ENCODE measurements at places on chromosomes 11 and 22.

- no peak for DNase-seq
Observed at GRCh38 chr22:46353483-46354105, 18.1 kb downstream of the TRMU start.

DNA sequence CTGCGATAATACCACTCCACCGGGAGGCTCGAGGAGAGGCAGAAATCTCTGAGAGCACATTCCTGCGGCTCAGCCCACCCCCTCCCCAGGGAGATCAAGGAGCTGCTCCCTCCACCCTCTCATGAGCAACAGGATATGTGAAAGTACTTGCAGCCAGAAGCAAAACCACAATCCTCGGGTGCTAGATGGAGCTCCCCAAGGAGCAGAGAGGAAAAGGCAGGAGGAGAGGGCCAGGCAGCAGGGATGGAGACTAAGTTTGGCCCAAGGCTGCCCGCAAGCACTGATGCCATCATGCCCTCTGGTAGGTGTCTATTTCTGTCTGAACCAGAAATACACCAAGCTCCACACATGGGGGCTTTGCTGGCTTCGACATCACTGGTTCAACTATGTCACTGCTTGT lies 22.3 kb downstream of the VPS37C start:
- DNase-seq: no peak

DNA sequence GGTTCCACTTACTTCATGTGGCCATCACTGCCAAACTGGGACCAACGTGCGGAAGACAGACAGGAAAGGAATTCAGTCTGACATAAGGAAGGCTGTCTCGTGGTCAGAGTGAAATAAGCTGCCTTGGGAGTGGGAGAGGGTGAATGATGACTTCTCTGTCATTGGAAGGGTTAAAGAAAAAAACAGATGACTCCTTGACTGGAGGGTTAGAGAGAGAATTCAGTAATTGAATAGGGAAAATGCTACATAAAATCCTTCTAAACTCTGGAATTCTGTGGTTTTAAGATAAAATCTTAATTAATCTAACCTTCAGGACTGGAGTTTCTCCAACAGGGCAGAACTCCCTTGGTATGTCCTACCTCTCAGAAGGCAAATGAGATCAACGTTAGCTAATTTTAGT lies 33.8 kb downstream of the RAB30 start:
- no peak for DNase-seq

- no peak for DNase-seq
Observed at GRCh38 chr11:118640332-118641154, 33.1 kb downstream of the PHLDB1 start.

DNA sequence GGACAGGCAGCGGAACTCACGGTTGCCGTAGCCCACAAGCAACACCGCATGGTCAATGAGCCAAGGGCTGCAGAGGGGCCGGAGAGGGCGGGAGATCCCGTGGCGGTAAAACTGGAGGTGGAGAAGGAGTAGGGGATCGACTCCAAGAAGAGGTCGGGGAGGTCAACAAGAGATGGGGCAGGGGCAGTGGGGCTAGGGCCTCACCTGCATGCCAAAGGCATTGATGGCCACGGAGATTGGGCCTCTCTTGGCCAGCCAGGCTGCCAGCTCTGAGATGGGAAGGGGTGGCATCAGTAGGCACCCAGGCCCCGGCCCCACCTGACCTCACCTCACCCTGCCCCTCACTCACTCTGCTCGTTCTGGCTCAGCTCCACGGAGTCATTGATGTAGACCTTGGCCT lies 3.9 kb downstream of the CTSF start:
- DNase-seq: no peak

DNA sequence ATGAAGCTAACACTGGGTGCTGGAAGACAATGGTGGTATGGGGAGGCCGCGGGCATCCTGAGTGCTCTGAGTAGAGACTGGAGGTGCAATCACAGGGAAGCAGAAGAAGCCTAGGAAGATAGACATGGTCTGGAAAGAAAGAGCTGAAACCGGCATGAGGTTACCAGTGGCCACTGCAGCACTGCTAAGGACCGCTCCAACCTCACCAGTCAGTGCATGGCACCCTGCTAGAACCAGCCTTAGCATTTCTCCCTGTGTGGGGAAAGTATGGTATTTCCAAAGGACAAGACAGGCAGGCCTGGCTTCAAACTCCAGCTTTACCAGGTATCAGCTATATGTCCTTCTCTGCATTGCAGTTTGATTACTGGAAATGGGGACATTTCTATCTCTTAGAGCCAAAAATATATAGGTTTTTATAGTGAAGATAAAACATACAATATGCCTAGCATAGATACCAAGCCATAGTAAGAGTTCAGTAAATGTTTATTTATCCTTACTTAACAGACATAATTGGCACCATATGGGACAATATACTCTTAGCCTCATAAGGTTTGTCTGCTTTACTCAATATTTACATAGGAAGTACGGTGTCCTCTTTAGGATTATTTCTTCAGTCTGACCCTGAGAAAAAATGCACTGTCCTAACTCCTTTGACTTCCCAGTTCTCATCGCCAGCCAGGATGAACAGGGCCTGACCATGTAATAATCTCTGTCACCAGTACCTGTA lies 231.1 kb downstream of the TENM4 start:
- DNase-seq: no peak

DNA sequence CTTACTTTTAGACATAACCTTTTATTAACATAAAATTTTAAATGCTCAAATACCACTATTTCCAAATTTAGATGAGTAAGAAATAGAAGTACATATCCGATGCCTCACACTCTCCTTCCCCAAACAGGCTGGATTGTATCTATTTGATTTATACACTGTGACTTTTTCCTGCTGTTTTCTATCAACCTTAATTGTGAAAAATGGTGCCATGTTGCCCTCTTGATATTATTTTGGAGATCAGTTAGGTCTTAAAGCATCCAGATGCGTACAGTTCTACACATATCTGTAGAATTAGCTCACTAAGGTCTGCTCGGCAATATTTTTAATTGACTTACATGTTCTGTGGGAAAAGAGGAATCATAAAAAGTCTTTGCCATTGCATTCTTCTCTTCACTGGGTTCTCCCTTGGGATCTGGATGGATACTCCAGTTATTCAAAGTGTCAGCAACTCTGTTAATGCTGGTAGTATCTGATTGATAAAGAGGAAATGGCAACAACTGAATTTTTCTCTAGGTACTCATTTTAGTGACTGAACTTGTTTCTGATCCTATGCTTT lies 27.2 kb downstream of the EIF3M start:
- DNase-seq: no peak

DNA sequence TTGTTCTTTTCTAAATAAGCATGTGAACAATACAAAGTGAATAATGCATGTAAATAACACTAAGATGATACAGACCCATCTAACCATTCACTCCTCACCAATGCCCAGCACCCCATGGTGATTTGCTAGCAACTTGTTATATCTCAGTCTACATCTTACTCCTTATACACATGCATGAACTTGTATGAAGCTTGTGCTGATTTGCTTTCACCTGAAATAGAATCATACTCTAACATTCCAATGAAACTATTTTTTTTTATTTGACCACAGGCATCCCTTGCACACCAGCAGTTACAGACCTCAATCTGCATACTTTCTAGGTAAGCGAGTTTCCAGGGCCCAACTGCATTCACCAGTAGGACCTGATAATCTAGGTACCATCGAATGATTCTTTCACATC lies 873.6 kb downstream of the OPCML start:
- no peak for DNase-seq

- DNase-seq: no peak
Observed at GRCh38 chr22:37546437-37547250, 13.6 kb upstream of the CDC42EP1 start.

- DNase-seq: no peak
Observed at GRCh38 chr11:16964501-16964900, 49.7 kb downstream of the PLEKHA7 start.

DNA sequence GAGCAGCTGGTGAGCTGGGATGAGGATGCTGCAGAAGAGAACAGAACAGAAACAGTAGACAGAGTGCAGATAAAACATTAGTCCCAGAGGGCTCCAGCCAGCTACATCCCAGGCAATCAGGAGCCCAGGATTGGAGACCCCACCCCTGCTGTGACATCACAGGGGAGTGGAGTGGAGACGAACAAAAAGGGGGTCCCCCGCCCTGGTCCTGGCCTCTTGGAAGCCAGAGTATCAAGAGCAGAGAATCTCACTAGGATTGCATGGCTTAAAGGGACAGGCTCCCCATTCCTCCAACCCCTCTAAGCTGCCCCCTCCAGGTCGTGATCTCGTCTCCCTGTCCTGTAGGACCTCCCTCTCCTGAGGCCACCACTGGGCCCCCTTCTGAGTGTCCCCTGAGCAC lies at the start of gene P2RX3:
P2RX3 (plus strand) TSS at position 211 of the 400 bp plus-strand sequence. CDS start 199 bp downstream, outside the sequence.
- no peak for DNase-seq

DNA sequence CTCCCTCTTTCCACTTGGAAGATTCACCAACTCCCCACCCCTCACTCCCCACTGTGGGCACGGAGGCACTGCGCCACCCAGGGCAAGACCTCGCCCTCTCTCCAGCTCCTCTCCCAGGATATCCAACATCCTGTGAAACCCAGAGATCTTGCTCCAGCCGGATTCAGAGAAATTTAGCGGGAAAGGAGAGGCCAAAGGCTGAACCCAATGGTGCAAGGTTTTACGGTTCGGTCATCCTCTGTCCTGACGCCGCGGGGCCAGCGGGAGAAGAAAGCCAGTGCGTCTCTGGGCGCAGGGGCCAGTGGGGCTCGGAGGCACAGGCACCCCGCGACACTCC lies 397 bp upstream of the CD44 start:
- DNase-seq: no peak

DNA sequence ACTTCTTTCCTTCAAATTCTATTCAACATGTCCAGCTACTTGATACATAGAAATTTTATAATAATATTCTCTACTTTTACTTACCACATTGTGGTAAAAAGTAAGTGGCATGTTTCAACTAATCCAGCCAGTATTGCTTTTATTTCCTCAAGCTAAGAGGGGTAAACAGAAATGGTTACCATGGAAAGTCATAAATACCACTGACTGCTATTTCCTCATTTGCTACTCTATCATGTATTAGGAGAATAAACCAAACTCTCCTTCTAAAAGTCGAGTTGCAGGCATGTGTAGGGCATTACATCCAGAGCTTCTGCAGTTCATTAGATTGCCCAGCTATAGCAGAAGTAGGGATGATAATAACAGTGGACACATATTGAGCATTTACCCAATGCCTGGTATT lies 208.4 kb downstream of the MAML2 start:
- DNase-seq: no peak

GRCh38 chr22:39493759-39494158 lies 8.3 kb upstream of the MIEF1 start:
- no peak for DNase-seq

DNA sequence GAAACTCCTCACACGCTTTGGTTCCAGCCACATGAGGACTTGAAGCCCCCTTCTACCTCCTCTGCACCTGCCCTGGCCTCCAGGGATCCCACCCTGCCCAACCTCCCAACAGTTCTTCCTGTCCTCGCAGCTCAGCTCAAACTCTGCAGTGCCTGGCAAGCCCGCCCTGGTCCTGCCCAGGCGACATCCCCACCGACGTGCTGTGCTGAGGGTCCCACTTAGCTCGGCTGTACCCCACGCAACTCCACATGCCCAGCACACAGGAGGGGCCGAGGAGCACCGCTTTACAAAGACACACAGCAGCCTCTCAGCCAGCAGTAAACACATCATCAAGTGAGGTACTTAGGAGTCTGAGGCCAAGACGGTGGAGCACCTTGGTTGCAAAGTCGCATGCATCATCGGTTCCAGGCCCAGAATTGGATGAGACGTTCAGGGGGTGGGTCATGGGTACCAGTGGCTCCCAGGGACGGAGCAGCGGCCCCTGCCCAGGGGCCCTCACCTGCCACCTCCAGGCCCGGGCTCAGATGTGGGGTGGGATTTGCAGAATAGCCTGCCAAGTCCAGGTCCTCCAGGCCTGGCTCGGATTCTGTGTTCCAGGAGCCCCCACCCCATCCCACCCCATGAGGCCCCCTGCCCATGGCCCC lies 72.6 kb downstream of the CELSR1 start:
- DNase-seq: no peak

- DNase-seq: no peak
Observed at GRCh38 chr22:25086902-25087282, 112.8 kb upstream of the CRYBB3 start.

- DNase-seq: no peak
Observed at GRCh38 chr11:1281974-1282365, 27.5 kb downstream of the TOLLIP start.

DNA sequence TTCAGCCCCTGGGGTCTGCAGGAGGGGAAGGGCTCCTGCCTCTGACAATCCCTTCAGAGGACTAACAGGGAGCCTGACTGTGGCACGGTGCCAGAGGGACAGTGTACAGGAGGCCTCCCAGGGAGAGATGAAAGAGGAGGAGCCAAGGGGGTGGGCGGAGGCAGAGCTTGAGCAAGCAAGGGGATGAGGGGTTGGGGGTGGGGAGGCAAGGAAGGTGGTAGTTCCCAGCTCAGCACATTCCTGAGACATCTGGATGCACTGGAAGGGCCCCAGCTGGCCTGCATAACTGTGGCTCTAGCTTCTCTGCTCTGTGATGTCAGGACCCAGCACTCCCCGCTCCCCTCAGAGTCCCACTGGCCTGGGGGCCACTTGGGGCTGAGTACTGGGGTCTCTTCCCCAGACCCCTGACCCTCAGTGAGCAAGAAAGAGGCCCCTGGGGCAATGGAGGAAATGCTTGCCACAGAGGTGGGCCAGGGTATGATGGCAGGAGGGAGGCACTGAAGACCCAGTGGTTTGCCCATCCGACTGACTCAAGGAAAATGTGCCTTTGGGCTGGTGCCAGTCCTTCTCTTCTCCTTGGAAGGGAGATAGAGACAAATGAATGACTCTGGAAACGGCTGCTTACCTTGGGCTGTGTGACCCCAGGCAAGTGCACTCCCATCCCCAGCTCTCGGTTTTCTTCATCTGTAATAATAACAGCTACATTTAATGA lies 13.3 kb downstream of the CREB3L1 start:
- no peak for DNase-seq

DNA sequence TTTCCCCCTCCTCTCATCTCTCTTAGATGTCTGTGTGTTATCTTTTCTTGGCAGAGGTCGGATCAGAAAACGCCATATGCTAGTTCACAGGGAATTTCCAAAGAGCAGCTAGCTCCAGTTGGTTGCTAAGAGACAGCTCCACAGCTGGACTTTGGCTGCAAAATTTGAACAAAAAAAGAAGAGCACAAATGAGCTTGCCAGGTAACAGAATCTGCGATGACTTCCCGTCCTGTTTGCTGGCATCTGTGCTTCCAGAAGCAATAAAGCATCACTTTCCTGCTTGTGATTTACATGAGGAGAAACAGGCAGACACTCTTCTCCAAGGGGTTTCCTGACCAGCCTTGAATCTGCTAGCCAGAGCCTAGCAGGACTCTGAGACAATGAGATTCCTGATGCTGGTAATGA lies 596.0 kb upstream of the B3GAT1 start:
- no peak for DNase-seq
